ENCODE measurements at places on chromosomes 6 and 20. TPM values are rescaled to one million over a fixed set of nuclear protein-coding genes. Genes with fewer than 3 reads are reported as not detected.

Gene LGSN
- total RNA-seq: 0.63 TPM

Gene IRAK1BP1
- 35.4 TPM for total RNA-seq

Gene BPIFB4
- not detected for total RNA-seq

Gene MACROD2
- total RNA-seq: 126 TPM

Gene TEAD3
- 0.63 TPM for total RNA-seq

Gene THBD
- total RNA-seq: 0.63 TPM

Gene MROH8
- 4.4 TPM for total RNA-seq

Gene B3GAT2
- total RNA-seq: 19.4 TPM

Gene CRISP3
- not detected for total RNA-seq

Gene LTB
- total RNA-seq: not detected

Gene HLA-G
- not detected for total RNA-seq

Gene DPM1
- total RNA-seq: 30.4 TPM

Gene UNC5CL
- 0.63 TPM for total RNA-seq

Gene TINAG
- not detected for total RNA-seq

Gene EPHA7
- 82.6 TPM for total RNA-seq

All from parietal lobe (tissue), 2 donors.